ENCODE measurements at places on chromosomes 2 and 18.
A peak's percentile ranks its signal among the peaks of the same experiment; 100 is the strongest.

DNA sequence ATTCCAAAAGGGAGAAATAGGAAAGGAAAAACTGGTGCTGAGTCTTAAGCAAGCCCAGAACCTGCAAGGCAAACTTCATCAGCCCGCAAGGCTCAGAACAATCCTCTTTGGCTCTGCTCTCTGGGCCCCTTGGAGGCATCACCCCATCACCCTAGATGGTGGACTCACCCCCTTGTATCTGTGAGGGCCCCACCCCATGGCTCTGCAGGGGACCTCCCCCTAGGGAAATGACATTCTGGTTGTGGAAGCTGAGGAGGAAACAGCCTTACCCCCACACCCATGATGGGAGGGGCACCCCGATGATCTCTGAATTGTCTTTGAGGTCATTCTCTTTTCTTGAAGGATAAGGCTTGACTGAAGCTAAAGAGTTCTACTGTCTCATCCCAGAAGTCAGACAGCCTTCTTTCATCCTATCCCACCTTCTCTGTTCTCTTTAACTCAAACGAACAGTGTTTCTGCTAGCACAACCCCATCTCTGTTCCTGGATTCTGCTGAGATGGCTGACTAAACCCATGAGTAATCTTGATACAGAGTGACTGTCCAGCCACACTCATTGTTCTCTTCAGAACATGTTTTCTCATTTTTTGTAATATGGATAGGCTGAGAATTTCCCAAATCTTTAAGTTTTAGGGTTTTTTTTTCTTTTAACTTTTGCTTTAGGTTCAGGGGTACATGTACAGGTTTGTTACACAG is 492.1 kb upstream of the MYT1L start:
- DNase-seq, result no peak

DNA sequence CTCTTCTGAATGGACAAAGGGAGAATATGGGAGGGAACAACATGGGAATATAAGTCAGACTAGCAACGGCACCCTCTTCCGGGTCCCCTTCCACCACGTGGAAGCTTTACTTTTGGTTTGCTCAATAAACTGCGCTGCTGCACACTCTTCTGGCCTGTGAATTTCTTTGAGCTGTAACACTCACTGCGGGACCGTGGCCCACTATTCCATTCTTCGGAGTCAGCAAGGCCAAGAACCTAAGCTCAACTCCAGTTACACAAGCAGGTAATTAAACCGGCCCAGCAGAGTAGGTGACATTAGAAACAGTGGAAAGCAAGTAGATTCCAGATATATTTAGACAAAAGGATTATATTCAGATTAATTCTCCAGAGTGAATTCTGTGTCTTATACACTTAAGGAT is 697.4 kb upstream of the NXPH2 start:
- DNase-seq, result no peak

DNA sequence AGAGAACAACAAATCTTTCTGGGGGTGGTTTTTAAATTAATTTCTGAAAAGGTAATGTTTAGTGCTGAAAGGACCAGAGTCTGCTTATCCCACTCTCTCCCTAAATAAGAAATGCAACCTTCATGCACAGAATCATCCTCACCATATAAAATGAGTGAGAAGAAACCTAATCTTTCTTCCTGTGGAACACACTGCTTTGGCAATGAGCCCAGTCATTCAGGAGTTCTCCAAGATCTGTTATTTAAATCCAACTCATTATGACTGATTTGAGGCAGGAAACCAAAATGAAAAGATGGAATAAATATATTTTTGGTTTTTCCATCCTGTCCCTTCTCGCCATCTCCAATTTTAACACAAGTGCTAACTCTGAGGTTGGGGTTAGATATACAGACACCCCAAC is 228.3 kb downstream of the SRBD1 start:
- DNase-seq, result peak; percentile 55

DNA sequence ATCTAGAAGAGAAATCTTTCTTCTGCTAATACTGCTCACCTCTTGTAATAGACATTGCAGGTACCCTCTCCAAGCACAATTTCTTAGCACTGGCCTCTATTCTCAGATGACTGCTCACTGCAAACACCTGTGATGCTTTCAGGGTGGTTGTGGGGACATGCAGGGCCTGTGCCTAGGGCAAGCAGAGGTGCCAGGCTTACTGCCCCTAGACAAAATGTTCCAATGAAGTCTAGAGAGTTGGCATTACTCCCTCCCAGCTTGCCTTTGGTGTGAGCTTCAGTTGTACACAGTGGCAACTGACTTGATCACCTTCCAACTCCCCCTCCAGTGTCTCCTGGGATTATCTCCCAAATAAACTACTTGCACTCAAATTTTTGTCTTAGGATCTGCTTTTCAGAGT is 12.9 kb upstream of the TXNDC2 start:
- no peak for DNase-seq

- DNase-seq, result no peak
Observed at GRCh38 chr2:195472501-195473234, 184.4 kb upstream of the SLC39A10 start.

DNA sequence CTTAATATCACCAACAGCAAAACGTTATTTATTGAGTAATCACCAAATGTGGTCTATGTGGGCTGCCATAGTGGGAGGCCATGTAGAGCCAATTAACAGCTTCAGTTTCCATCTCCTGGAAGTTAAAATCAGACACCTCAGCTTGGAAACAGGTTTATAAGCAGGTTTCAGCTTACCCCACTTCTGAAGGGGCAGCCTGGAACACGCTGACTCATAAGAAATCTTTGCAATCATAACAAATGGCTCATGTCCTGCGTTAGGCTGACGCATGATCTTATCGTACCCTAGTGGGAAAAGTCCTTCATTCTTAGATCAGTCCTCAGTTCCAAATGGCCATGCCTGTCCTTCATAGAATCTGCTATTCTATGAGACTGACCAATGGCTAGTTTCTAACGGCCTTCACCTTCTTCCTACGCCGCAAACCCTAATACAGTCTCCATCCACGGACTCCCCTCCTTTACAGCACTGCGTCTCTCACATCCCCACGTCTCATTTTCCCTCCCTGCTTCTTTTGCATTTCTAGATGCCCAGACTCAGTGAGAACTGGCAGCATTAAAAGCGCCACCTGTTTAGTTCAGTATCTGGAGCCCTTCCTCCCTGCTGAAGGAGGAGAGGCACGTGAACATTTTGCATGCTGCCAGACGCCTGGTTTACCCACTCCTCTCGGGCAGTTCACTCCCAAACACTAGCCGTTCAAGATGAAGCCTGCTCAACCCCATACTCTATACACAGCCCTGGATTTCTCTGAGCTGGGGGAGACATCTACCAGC is 24.2 kb upstream of the BZW1 start:
- DNase-seq, result peak; percentile 74

GRCh38 chr2:191112448-191112901 is 38.3 kb downstream of the STAT4 start:
- DNase-seq, result no peak

Data from NCI-H226 (cell line).